Peyer's patch (tissue), 4 donors: ENCODE measurements at places on chromosomes 1 and 21. TPM values are rescaled to one million over a fixed set of nuclear protein-coding genes. Genes with fewer than 3 reads are reported as not detected.

DNA sequence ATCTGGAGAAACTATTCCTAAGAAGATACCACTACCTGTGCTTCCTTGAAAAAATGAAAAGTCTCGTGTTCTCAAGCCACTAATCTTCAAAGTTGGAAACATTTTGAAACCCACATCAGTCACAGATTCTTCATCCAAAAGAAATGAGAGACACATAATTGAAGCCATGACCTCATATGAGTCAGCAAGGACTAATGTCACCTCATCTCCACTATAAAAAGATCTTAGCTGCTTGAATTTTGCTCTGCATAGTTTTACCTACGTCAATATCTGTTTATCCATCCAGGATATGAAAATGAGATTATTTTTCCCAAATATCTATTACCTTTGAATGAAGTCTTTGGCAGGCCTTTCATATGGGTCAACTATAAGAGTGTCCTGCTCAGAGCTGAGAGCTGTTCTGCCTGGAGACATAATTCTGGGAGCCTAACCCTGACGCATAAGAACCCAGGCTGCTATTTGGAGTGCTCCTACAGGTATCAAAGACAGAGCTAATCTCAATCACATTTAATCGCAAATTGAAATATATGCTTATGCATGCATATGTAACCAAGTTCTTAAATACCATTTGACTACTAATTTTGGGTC lies 312.5 kb upstream of the PKN2 start:
- H3K27ac ChIP-seq: no peak overlapping the region
- no peak overlapping the region for H3K4me3 ChIP-seq
- no peaks in the 10 kb centered on the region for H3K36me3 ChIP-seq

- H3K4me3 ChIP-seq: no peak overlapping the region
- no peaks in the 10 kb centered on the region for H3K27me3 ChIP-seq
- H3K27ac ChIP-seq: no peak overlapping the region
- H3K36me3 ChIP-seq: no peaks in the 10 kb centered on the region
Measured at GRCh38 chr1:184870319-184870718, 104.0 kb downstream of the NIBAN1 start.

GRCh38 chr1:225430301-225430700 lies 2.5 kb upstream of the LBR start:
- no peaks in the 10 kb centered on the region for H3K36me3 ChIP-seq
- no peaks in the 10 kb centered on the region for H3K27me3 ChIP-seq
- H3K27ac ChIP-seq: no peak overlapping the region
- H3K4me1 ChIP-seq: no peaks in the 10 kb centered on the region

Gene OR2T11
- total RNA-seq: not detected
